ENCODE measurements at places on chromosomes 3 and 15. TPM values are rescaled to one million over a fixed set of nuclear protein-coding genes. Genes with fewer than 3 reads are reported as not detected.
A peak's percentile ranks its signal among the peaks of the same experiment; 100 is the strongest.

The SI gene
- not detected for total RNA-seq

- H3K27me3 ChIP-seq: peaks cover 3% of the 10 kb centered on the region
- no peak for DNase-seq
- H3K4me3 ChIP-seq: peak overlapping the region; percentile 76
- peaks cover 24% of the 10 kb centered on the region for H3K4me1 ChIP-seq
These were observed 443 bp upstream of the NR2F2 start for GRCh38 chr15:96330064-96330449.

DNA sequence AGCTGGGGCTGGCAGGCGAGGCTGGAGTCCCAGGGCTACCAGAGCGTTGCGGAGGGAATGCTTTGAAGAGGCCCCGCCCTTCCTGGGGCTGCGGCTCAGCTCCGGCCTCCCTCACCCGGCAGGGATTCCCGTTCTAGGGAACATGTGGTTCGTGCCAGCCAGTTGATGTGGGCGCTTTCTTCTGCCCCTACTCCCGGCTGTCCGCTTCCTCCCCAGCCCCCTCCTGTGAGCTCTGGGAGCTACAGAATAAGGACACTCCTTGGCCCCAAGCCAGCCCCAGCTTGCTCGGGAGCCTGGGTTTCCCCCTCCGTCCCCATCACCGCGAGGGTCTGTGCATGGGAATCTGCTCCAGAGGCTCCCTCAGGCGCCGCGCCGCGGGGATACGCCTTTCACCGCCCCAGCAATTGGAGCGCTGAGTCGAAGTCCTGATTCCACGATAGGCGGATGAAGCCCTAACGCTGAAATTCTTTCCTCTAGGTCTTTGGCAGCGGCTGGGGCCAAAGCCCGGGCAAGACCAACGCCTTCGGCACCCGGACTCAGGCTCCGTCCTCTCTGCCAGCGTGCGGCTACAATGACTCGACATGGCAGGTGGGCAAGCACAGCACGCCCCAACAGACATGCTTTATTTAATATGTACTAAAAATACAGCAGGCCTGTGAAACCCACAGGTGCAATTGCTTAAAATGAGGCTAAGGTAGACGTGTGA is 69.5 kb downstream of the KLF15 start:
- H3K27ac ChIP-seq: peak overlapping the region; percentile 44
- peaks cover 18% of the 10 kb centered on the region for H3K4me1 ChIP-seq
- peaks cover 19% of the 10 kb centered on the region for H3K27me3 ChIP-seq
- peak; percentile 95 for DNase-seq
- peak overlapping the region; percentile 73 for H3K4me3 ChIP-seq

- H3K4me3 ChIP-seq: no peak overlapping the region
- H3K27ac ChIP-seq: no peak overlapping the region
- peak; percentile 50 for DNase-seq
- no peaks in the 10 kb centered on the region for H3K36me3 ChIP-seq
- H3K27me3 ChIP-seq: no peaks in the 10 kb centered on the region
- no peaks in the 10 kb centered on the region for H3K4me1 ChIP-seq
These were observed 26.6 kb downstream of the SRPRB start for GRCh38 chr3:133831966-133832801.

GRCh38 chr3:50358355-50358910 is 888 bp downstream of the TMEM115 start:
- peak overlapping the region; percentile 92 for H3K4me3 ChIP-seq
- DNase-seq: no peak
- H3K4me1 ChIP-seq: peaks cover 37% of the 10 kb centered on the region
- H3K36me3 ChIP-seq: peaks cover 37% of the 10 kb centered on the region
- H3K27ac ChIP-seq: peak overlapping the region; percentile 82

DNA sequence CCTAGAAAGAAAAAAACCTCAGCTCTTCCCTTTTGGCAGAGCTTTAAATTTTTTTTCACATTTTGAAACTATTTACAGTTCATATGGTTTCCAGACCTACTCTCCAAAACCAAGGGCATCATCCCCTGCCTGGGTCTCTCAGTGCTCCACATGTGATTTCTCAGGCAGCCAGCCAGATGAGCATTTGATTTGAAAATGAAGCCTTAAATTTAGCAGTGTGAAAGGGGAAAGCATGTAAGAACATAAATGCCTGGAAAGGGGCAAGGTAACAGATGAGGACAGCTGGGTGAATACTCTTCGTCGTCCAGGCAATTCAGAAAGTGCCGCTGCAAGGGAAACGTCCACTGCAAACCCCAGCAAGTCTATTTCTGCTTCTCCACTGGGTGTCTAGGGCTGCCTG is 94.8 kb downstream of the ATP8B4 start:
- H3K27me3 ChIP-seq: peaks cover 2% of the 10 kb centered on the region
- no peak overlapping the region for H3K27ac ChIP-seq
- H3K4me3 ChIP-seq: no peak overlapping the region
- no peaks in the 10 kb centered on the region for H3K4me1 ChIP-seq
- no peak for DNase-seq
- no peaks in the 10 kb centered on the region for H3K36me3 ChIP-seq

DNA sequence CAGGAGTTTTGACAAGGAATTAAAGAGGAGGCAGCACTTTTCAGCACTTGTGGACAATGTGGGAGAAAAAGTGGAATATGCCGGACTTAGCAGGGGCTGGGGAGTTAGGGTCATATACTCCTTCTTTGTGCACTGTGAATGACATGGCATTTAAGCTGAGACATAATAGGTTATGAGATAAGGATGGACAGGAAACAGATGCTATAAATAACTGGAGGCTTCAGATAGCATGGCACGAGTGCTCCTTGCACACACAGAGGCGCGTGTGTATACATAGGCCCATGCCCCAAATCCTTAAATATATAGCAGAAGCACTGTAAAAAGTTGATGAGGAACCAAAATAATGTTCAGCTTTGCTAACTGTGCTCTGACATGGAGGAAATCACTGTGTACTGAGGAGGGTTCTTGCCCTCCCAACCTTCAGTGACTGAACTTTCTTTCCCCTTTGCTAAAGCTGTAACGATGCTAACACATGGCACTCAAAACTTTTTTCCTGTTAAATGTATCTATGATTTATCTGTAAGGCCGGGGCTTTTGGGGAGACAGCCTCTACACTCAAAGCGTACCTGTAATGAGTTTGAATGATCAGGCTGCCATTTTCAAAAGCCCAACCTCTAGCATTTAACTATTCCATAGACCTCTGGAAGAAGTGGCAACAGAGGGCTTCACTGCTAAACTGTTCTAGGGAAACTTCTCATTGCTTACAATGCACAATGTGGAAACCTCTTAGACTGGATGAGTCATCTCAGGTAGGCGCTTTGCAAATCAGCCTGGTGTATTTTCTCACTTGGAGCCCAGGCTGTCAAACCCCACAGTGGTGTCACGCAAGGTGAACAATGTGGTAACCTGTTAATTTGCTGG is 784.6 kb downstream of the NR2F2 start:
- H3K27ac ChIP-seq: no peak overlapping the region
- no peaks in the 10 kb centered on the region for H3K36me3 ChIP-seq
- no peaks in the 10 kb centered on the region for H3K4me1 ChIP-seq
- no peak overlapping the region for H3K4me3 ChIP-seq

GRCh38 chr3:103127737-103128136 is 692.9 kb downstream of the ZPLD1 start:
- DNase-seq: no peak
- H3K4me1 ChIP-seq: no peaks in the 10 kb centered on the region
- H3K36me3 ChIP-seq: no peaks in the 10 kb centered on the region
- H3K27me3 ChIP-seq: no peaks in the 10 kb centered on the region
- H3K27ac ChIP-seq: no peak overlapping the region

- H3K36me3 ChIP-seq: peaks cover 6% of the 10 kb centered on the region
- no peak overlapping the region for H3K4me3 ChIP-seq
- no peaks in the 10 kb centered on the region for H3K27me3 ChIP-seq
- H3K4me1 ChIP-seq: no peaks in the 10 kb centered on the region
- no peak for DNase-seq
- H3K27ac ChIP-seq: no peak overlapping the region
These were observed 34.5 kb upstream of the VILL start for GRCh38 chr3:37955918-37956707.

The SYNPR gene
- not detected for total RNA-seq

GRCh38 chr3:117754841-117755240 is 1045.3 kb downstream of the TUSC7 start:
- no peak for DNase-seq
- H3K27ac ChIP-seq: no peak overlapping the region
- H3K4me1 ChIP-seq: peaks cover 10% of the 10 kb centered on the region
- H3K27me3 ChIP-seq: no peaks in the 10 kb centered on the region

The BMF gene
- total RNA-seq: 8.0 TPM

GRCh38 chr3:31179768-31180167 is 285.3 kb upstream of the GADL1 start:
- H3K27ac ChIP-seq: no peak overlapping the region
- no peaks in the 10 kb centered on the region for H3K4me1 ChIP-seq
- H3K27me3 ChIP-seq: no peaks in the 10 kb centered on the region
- H3K36me3 ChIP-seq: no peaks in the 10 kb centered on the region
- no peak for DNase-seq

- H3K4me3 ChIP-seq: no peak overlapping the region
- H3K27ac ChIP-seq: no peak overlapping the region
- no peaks in the 10 kb centered on the region for H3K4me1 ChIP-seq
- H3K27me3 ChIP-seq: no peaks in the 10 kb centered on the region
- peaks cover 14% of the 10 kb centered on the region for H3K36me3 ChIP-seq
These were observed 101.8 kb downstream of the STT3B start for GRCh38 chr3:31634476-31634875.

DNA sequence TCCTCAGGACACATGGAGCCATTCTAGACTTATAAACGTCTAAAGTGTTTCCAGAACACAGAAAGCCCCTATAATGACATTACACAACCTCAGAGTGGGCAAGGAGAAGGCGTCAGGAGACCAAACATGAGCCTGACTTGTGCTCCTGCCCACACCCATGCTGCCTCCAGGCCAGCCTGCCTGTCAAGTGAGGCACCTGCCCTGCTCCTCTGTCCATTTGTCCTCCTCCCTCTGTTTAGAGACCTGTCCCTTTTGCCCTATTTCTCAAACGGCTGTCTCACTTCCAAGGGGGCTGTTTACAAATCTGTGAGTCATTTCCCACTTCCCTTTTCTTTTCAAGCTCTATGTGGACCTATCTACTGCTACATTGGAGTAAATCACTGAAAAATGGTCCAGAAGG is 21.0 kb downstream of the ZDHHC3 start:
- peaks cover 9% of the 10 kb centered on the region for H3K36me3 ChIP-seq
- DNase-seq: no peak
- H3K4me1 ChIP-seq: peaks cover under 1% of the 10 kb centered on the region

DNA sequence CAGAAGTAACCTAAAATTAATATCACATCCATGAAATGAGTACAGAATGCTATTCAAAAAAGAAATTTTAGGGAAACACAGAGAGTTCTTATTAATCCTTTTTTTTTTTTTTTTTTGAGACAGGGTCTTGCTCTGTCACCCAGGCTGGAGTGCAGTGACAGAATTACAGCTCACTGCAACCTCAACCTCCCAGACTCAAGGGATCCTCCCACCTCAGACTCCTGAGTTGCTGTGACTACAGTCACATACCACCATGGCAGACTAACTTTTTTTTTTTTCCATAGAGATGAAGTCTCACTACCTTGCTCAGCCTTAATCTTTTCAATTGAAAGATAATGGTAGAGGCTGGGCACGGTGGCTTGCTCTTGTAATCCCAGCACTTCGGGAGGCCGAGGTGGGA is 6.3 kb upstream of the CRTC3 start:
- H3K4me3 ChIP-seq: no peak overlapping the region
- peaks cover 6% of the 10 kb centered on the region for H3K4me1 ChIP-seq
- no peaks in the 10 kb centered on the region for H3K36me3 ChIP-seq
- no peak overlapping the region for H3K27ac ChIP-seq

GRCh38 chr15:55434989-55435825 is 26.9 kb downstream of the PIERCE2 start:
- H3K27ac ChIP-seq: no peak overlapping the region
- DNase-seq: peak; percentile 91
- H3K36me3 ChIP-seq: no peaks in the 10 kb centered on the region
- no peaks in the 10 kb centered on the region for H3K27me3 ChIP-seq
- H3K4me3 ChIP-seq: no peak overlapping the region
- H3K4me1 ChIP-seq: no peaks in the 10 kb centered on the region

DNA sequence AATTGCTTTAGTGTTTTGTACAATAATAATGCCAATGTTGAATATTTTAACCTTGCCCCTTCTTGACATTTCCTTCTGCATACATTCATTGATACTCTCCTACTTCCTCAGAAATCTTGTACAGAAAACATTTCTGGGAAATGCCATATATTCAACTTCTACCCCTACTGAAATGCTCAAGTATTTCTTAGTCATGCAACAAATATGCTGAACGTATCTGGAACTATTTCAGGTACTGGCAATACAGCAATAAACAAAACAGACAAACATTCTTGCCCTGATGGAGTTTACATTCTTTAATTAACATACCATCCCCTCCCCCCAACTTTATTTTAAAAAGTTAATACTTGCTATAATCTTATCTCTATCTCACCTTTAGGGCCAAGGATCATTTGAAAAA is 147.2 kb downstream of the STAG1 start:
- no peaks in the 10 kb centered on the region for H3K27me3 ChIP-seq
- no peaks in the 10 kb centered on the region for H3K4me1 ChIP-seq
- DNase-seq: no peak
- no peaks in the 10 kb centered on the region for H3K36me3 ChIP-seq

The MELTF gene
- 2.4 TPM for total RNA-seq

GRCh38 chr3:172654470-172654869 is 56.4 kb downstream of the NCEH1 start:
- no peak overlapping the region for H3K27ac ChIP-seq
- H3K36me3 ChIP-seq: no peaks in the 10 kb centered on the region
- peaks cover 18% of the 10 kb centered on the region for H3K4me1 ChIP-seq

DNA sequence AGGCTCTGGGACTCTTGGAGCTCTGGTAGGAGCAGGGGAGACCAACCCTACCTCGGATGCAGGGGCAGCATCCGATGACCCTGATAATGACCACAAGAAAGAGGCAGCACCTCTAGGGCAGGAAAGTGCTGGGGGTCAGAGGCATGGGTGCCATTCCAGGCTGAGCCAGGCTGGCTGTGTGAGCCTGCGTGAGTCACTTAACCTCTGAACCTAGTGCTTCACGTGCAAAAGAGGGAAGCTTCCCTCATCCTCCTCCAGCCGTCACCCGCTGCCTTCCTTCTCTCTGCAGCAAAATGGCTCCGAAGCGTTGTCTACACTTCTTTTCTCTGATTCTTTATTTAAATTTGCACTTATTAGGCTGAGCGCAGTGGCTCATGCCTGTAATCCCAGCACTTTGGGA is 35.5 kb downstream of the ZDHHC19 start:
- peak; percentile 37 for DNase-seq
- no peak overlapping the region for H3K4me3 ChIP-seq
- no peaks in the 10 kb centered on the region for H3K36me3 ChIP-seq
- no peaks in the 10 kb centered on the region for H3K27me3 ChIP-seq
- H3K27ac ChIP-seq: no peak overlapping the region

DNA sequence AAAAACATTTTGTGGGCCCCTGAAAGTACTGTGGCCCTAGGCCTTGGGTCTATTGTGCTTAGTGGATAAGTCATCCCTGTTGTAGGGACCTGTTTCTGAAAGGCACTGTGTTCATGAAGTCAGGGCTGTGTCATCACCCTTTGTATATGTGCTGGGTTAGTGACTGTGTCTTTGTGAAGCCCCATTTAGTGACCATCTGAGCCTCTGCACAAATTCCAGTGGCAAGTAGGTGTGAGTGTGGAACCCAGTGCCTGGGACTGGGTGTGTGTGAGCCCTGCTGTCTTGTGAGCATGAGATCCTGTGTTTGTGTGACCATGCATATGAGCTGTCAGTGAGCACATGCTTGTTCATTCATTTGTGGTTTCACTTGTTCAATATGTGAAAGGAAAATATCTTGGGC is 1.2 kb upstream of the HYAL1 start:
- DNase-seq: peak; percentile 87
- H3K36me3 ChIP-seq: no peaks in the 10 kb centered on the region
- H3K4me3 ChIP-seq: no peak overlapping the region
- no peak overlapping the region for H3K27ac ChIP-seq

The GUCA1C gene
- not detected for total RNA-seq

The ADIPOQ gene
- under 0.01 TPM for total RNA-seq

- H3K27me3 ChIP-seq: no peaks in the 10 kb centered on the region
- H3K4me1 ChIP-seq: peaks cover 12% of the 10 kb centered on the region
- no peaks in the 10 kb centered on the region for H3K36me3 ChIP-seq
- H3K27ac ChIP-seq: no peak overlapping the region
- H3K4me3 ChIP-seq: no peak overlapping the region
These were observed 60.9 kb upstream of the NPHP3 start for GRCh38 chr3:132783152-132783551.
